ENCODE measurements at places on chromosomes 12 and 14.

GRCh38 chr14:93086441-93087055 lies 29.2 kb downstream of the ITPK1 start:
- no peak for DNase-seq

GRCh38 chr14:102916347-102917055 lies 6.0 kb upstream of the AMN start:
- DNase-seq: no peak

- DNase-seq: no peak
Measured at GRCh38 chr12:27064397-27065342, 17.7 kb downstream of the C12orf71 start.

DNA sequence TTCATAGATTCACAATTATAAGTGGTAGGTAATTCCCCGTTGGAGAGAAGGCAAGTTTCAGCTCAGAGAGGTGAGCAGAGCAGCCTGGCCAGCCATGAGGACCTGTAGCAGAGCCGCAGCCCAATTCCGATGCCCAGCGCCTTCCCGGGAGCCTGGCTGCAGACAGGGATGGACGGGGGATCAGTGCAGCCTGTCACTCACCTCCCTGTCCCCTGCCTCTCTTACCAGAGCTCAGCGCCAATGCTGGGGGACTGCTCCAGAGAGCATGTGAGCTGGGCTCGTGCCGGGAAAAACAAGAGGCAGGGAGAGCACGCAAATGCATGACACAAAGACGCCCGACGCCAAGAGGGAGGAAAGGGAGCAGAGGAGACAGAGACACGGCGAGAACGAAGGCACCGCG lies 231.9 kb downstream of the BCL11B start:
- DNase-seq: no peak

- DNase-seq: peak; percentile 6
Measured at GRCh38 chr14:78959674-78960264, 789.6 kb downstream of the NRXN3 start.
